ENCODE measurements at places on chromosomes 4 and X.

DNA sequence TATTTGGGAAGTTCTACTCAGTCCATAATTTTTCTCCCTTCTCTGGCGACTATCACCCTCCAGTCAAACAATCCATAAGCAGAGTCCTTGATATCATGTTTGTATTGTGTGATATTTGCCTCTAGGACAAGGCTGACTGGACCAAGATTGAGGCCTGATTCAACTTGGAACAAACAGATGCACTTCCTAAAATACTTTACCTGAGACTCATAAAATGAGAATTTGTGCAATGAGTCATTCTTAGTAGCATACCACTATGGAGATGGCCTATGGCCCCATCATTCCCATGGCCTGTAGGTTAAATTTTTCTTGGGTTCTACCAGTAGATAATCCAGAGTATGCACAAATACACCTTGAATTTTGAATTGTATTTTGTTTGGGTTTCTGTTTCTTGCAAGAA lies 74.2 kb upstream of the DMD start:
- DNase-seq = no peak

DNA sequence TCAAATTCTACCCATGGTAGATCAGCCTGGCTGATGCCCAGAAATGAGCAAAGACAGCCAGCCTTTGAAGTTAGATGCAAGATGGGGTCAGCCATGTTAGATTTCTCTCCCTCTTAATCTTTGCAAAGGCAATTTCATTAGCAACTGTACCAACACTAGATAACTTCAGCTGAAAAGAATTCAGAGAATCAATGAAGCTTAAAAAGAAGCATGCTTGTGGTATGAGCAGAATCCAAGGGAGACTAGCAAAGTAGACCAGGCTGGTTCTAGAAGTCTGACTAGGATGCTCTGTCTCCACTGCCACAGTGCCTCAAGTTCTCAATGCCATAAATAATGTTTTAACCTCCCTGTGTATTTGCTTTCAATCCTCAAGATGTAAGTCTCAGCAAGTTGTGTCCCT lies 247.3 kb downstream of the SLC7A11 start:
- DNase-seq = no peak

GRCh38 chr4:53189011-53189410 lies 176.8 kb downstream of the SCFD2 start:
- no peak for DNase-seq

DNA sequence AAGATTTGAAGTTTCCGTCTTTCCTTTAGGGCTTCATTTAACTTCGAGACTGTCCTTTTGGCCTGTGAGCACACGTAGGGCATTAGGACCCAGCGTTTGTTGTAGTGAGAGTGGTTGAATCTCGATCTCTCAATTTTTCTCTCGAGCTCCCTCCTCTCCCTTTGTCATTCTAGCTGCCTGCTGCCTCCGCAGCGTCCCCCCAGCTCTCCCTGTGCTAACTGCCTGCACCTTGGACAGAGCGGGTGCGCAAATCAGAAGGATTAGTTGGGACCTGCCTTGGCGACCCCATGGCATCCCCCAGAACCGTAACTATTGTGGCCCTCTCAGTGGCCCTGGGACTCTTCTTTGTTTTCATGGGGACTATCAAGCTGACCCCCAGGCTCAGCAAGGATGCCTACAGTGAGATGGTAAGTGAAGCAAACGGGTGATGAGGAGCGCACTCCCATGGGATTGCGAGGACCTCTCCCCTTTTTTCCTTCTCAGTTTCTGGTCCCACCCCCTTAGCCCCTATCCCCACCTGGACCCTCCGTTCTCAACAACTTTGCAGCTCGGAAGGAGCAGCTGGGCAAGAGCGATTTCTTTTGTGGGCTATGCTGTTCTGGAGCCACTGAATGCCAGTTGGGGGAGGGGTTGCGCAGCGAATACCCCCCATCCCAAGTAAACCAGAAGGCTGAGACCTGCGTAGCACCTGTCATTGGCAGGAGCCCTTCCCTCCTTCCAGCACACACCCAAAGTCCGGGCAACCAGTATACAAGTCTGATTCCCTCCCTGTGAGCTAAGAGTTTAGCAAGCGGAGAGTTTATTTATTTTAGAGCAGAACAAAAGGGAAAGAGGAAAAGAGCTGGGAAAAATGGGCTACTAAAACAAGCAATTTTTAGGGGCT lies at the start of gene TMEM35A:
TSS of gene TMEM35A (plus strand) at position 164 of the 883 bp plus-strand sequence. CDS start at position 288, 124 bp downstream.
- no peak for DNase-seq

DNA sequence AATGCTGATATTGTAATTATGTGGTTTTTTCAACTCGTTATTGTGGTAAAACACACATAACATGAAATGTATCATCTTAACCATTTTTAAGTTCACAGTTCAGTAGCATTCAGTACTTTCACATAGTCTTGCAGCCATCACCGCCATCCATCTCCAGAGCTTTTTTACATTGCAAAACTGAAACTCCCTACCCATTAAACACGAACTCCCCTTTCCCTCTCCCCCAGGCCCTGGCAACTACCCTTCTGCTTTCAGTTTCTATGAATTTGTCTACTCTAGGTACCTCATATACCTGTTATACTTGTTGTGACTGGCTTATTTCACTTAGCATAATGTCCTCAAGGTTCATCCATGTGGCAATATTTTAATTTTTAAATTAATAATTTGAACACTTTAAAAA lies 380.6 kb downstream of the MAPK10 start:
- DNase-seq = no peak

GRCh38 chrX:47097018-47097417 lies 18.8 kb downstream of the RGN start:
- no peak for DNase-seq

GRCh38 chr4:94447754-94448411 lies 3.9 kb upstream of the PDLIM5 start:
- no peak for DNase-seq

All from stimulated activated CD8-positive, alpha-beta memory T cell treated with anti-CD3 and anti-CD28 coated beads, Interleukin-7, amount 100 ng/mL, for 24 hours (primary cell).